T-helper 1 cell (primary cell): ENCODE measurements at places on chromosomes 2 and 18.

DNA sequence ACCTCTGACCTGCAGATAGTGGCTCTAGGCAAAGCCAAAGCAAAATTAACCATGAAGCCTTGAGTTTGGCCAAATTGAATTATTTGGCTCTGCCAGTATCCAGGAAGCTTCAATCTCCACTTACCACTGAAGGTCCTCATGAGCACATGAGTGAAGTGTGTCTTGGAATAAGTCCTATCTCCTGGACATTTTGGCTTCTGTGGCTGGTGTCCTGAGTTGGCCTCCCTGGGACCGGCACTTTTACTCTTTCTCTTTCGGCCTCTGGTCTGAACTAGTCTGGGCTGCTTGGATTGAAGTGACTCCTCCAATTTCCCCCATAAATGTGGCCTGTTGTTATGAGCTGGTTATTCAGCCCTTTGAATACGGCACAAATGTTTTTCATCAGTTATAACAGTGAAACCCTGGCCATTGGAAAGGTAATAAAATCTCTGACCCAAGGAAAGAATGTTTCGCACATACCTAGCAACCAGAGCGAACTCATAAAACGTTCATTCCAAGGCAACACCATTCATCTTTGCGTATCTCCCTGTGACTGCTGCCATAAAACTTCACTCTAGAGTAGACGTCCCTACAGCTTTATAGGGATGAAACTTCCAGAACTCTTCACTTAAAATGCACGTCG lies 216.4 kb downstream of the LPIN1 start:
- DNase-seq = no peak

GRCh38 chr2:229434187-229434586 lies 163.1 kb upstream of the PID1 start:
- DNase-seq = no peak

GRCh38 chr2:96403481-96403880 lies 67.9 kb downstream of the NCAPH start:
- DNase-seq = no peak

DNA sequence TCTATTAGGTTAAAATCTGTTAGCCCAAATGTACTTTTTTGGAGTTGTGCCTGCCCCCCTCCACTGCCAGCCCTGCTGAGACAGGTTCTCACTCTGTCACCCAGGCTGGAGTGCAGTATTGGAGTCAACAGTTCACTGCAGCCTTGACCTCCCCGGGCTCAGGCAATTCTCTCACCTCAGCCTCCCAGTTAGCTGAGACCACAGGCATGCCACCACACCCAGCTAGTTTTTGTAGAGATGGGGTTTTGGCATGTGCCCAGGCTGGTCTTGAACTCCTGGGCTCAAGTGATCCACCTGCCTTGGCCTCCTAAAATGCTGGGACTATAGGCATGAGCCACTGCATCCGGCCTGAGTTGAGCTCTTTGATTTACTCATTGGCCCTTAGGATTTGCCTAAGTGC lies 110.7 kb downstream of the ICA1L start:
- no peak for DNase-seq

- DNase-seq = no peak
Measured at GRCh38 chr2:9210030-9210429, 3.4 kb downstream of the ASAP2 start.
